ENCODE measurements at places on chromosomes 4 and X.

DNA sequence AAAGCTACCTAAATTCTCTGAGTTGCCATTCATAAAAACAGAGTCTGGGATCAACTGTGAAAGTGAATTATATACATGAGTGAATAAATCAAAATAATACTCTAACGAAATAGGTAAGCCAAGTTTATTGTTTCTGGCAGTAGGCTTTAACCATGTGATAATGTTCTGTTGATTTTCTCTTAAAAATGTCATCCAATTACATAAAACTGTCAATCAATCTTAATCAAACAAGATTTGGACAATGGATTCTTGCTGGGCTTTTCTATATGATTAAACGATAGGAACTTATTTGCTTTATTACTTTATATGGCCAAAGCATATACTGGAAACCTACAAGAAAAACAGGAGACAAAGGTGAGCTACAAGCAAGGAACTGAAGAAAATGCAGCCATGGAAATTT lies 148.8 kb downstream of the INPP4B start:
- DNase-seq, result no peak

GRCh38 chr4:18404642-18405041 lies 383.1 kb upstream of the LCORL start:
- no peak for DNase-seq

- peak; percentile 88 for DNase-seq
Observed at GRCh38 chr4:47032405-47033106, 1.2 kb downstream of the GABRB1 start.

DNA sequence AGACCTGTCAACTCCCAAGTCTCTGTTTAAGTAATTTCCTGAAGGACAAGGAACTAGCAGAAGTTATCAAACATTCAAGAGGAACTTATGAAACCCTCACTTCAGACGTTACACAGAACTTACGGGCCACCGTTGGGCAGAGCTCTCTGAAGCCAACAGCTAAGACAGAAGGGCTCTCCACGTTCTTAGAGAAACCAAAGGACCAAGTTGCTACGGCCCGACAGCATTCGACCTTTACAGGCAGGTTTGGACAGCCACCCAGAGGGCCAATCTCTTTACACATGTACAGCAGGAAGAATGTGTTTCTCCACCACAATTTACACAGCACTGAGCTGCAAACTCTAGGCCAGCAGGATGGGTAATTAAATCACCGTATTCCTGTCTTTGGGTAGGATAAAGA lies 705.1 kb upstream of the GRID2 start:
- DNase-seq, result no peak

GRCh38 chrX:136262243-136262642 lies 11.0 kb upstream of the MAP7D3 start:
- no peak for DNase-seq

DNA sequence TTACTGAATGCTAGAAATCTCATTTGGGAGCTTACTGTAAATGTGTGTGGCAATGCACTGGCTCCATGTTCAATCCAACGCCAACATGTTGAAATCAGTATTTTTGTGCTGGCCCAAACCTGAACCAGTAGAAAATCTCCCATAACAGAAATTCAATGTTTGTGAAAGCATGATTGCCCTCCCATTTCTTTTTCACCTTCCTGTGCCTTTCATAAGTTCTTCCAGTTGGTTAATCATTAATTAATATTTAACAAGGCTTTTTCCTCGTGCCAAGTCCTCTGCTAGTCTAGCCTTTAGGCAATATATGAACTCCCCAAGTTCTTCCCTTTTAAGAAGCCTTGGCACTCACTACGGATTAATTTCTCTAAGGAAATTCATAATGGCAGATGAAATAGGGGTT lies 1.3 kb upstream of the PLS3 start:
- no peak for DNase-seq

DNA sequence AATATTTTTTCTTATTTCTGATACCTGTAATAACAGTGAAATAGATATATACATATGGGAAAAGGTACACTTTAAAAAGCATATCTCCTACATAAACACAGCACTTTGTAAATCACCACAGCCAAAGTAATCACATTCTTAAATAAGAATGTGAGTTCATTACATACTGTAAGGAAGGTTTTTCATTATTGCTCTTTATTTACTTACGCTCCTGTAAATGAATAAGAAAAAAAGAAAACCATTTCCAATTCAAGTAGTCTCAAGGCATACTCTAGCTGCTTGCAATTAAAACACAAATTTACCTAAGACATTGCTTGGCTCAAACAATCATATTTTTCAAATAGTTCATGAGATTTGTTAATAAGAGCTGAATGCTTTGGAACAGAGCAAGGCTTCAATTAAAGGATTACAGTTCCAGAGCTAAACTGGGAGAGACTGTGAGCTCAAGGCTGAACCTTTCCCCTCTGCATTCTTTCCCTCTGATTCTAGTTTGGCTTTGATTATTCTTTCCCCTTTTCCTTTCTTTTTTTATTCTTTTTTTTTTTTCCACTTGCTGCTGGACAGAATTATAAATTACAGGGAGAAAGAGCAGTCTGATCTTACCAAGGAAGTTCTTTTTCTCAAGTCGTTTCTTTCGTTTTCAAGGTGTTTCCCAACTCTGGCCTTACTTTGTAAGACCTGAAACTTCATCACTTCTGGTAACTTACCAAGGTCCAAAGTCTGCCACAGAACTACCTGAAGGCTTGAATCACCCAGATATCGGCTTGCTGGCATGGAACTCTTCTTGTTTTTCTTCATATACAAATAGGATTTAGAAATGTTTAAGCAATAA lies 278.3 kb downstream of the INPP4B start:
- no peak for DNase-seq

GRCh38 chrX:83512111-83512510 lies 4.0 kb downstream of the POU3F4 start:
- no peak for DNase-seq

DNA sequence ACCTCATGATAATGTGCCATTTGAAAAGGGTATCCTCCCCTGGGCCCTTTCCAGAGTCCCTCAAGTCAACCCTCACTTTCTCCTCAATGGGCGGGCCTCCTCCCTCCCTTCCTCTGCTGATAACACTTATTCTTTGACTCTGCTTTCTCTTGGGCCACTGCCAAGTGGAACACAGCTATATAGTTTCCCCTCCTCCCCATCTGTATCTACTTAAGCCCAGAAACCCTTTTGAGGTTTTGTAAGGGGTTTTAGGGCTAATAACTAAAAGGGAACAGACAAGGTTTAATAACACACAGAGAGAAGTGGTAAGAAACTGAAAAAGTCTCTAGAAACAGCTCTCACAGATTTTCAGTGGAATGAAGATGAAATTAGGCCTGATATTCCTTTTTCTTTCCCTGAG lies 116.7 kb downstream of the GPC3 start:
- no peak for DNase-seq

DNA sequence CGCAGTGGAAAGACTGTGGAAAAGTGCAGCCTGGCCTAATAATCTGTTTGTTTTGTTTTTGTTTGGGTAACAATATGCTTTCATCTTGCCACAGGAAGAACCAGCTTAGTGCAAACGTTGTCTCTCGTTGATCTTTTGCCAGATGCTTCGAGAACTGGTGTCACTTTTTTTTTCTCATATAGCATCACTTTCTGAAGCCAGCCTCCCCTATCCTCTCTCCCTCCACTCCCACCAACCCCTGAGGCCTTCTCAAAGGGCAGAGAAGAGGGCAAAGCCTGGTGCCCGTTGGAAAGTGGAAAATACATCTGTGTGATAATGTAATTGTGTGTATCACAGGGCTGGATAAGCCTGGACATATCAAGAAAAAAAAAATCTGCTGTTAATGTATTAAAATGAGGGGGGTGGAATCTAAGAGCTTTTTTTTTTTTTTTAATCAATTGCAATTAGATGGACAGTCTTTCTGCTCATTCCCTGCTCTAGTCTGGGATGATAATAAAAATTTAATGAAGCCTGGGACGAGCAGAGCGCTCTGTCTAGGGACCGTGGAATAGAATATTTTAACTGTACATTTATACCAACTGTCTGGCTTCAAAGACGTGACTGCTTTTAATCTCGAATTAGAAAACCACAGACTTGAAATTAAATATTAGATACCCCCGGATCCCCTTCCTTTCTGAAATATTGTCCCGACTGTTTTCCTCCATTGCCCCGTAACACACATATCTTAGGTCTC lies 8.1 kb downstream of the POU4F2 start:
- DNase-seq, result no peak

Data from ecto neural progenitor cell (in vitro differentiated cells).